Activated T-helper 17 cell treated with anti-CD3 and anti-CD28 coated beads, Interleukin-2, amount 50 U/mL, for 72 hours (primary cell): ENCODE measurements at places on chromosomes 1 and 21. TPM values are rescaled to one million over a fixed set of nuclear protein-coding genes. Genes with fewer than 3 reads are reported as not detected.

DNA sequence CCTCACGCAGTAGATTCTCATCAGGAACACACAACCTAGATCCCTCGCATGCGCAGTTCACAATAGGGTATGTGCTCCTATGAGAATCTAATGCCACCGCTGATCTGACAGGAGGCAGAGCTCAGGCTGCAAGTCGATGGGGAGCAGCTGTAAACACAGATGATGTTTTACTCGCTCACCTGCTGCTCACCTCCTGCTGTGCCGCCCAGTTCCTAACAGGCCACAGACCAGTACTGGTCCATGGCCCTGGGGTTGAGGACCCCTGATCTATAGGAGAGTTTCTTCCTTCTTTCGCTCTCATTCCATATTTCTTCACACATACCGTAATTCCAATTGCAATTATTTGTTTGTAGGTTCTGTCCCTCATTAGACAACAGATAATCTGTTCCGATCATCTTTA is 103.4 kb downstream of the CLEC20A start:
- H3K27ac ChIP-seq, result no peak overlapping the region
- H3K4me3 ChIP-seq, result no peak overlapping the region
- H3K36me3 ChIP-seq, result no peaks in the 10 kb centered on the region
- H3K27me3 ChIP-seq, result no peaks in the 10 kb centered on the region
- H3K4me1 ChIP-seq, result no peaks in the 10 kb centered on the region

DNA sequence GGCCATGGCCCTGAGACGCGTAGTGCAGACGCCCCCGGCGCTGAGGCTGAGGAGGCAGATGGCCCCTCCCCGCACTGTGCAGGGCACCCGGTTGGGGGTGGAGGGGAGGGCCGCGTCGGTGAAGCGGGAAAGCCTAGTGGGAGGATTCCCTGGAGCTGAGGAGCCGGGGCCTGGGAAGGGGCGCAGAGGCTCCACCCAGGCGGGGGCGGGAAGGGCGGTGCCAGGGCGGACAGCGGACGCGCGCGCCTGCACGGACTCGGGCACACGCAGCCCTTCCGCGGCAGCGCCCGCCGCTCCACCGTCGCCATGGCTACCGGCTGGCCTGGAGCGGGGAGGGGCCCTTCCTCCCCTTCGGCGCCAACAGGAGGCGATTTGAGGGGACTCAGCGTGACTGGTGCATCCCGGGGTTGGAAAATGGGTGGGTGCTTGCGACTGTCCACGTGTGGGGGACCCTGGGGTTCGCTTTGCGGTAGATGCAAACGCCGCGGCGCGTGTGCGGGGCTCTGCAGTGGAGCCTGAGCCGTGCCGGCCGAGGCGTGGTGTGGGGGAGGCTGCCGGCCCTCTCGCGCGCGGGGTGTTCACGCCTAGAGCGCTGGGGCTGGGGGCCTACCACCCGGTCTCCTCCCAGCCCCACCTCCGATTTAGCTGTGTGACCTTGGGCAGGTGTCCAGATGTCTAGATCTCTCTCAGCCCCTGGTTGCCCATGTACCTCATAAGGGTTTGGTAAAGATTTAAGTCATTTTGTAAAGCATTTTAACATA is 35.1 kb downstream of the PTPRF start:
- H3K27me3 ChIP-seq, result no peaks in the 10 kb centered on the region
- H3K27ac ChIP-seq, result peak overlapping the region; percentile 78
- peak; percentile 91 for ATAC-seq
- H3K4me1 ChIP-seq, result no peaks in the 10 kb centered on the region

GRCh38 chr1:97254731-97255463 is 533.3 kb downstream of the PTBP2 start:
- H3K4me1 ChIP-seq, result no peaks in the 10 kb centered on the region
- H3K27me3 ChIP-seq, result no peaks in the 10 kb centered on the region
- no peak overlapping the region for H3K27ac ChIP-seq
- peaks cover 10% of the 10 kb centered on the region for H3K36me3 ChIP-seq

DNA sequence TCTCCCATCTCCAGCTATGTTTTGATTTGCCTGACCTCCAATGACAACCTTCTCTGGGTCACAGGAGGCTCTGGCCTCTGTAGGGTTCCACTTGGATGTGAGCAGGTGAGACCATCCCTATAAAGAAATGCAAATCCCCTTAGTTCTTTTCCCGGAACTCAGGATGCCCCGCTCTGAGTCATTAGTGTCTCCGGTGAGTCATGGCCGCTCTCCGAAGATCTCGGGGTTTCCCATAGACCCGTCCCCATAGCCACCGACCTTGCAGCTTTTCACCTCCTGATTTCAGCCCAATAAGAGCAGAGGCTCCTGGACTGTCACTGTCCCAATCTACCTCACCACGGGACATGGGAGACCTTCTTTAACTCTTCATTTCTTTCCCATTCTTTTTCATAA is 98.2 kb downstream of the PGBD5 start:
- peaks cover 2% of the 10 kb centered on the region for H3K27me3 ChIP-seq
- H3K27ac ChIP-seq, result peak overlapping the region; percentile 60
- peak; percentile 93 for ATAC-seq
- H3K4me1 ChIP-seq, result peaks cover 10% of the 10 kb centered on the region
- peak overlapping the region; percentile 59 for H3K4me3 ChIP-seq
- no peaks in the 10 kb centered on the region for H3K36me3 ChIP-seq

GRCh38 chr1:94873520-94874351 is 53.2 kb downstream of the CNN3 start:
- H3K27me3 ChIP-seq, result peaks cover 9% of the 10 kb centered on the region
- H3K4me3 ChIP-seq, result no peak overlapping the region
- no peak overlapping the region for H3K27ac ChIP-seq
- no peak for ATAC-seq
- H3K36me3 ChIP-seq, result no peaks in the 10 kb centered on the region

- H3K4me1 ChIP-seq, result no peaks in the 10 kb centered on the region
- no peaks in the 10 kb centered on the region for H3K36me3 ChIP-seq
- no peak overlapping the region for H3K4me3 ChIP-seq
- no peak for ATAC-seq
Observed at GRCh38 chr1:224524679-224525078, 90.1 kb upstream of the WDR26 start.

GRCh38 chr1:165144757-165145397 is 211.6 kb downstream of the LMX1A start:
- H3K4me3 ChIP-seq, result no peak overlapping the region
- H3K4me1 ChIP-seq, result no peaks in the 10 kb centered on the region
- H3K27ac ChIP-seq, result no peak overlapping the region
- H3K27me3 ChIP-seq, result peaks cover 14% of the 10 kb centered on the region

- no peak overlapping the region for H3K4me3 ChIP-seq
- no peaks in the 10 kb centered on the region for H3K4me1 ChIP-seq
- H3K27ac ChIP-seq, result peak overlapping the region; percentile 46
- H3K36me3 ChIP-seq, result no peaks in the 10 kb centered on the region
Observed at GRCh38 chr1:39310015-39310414, 105.5 kb downstream of the MACF1 start.

DNA sequence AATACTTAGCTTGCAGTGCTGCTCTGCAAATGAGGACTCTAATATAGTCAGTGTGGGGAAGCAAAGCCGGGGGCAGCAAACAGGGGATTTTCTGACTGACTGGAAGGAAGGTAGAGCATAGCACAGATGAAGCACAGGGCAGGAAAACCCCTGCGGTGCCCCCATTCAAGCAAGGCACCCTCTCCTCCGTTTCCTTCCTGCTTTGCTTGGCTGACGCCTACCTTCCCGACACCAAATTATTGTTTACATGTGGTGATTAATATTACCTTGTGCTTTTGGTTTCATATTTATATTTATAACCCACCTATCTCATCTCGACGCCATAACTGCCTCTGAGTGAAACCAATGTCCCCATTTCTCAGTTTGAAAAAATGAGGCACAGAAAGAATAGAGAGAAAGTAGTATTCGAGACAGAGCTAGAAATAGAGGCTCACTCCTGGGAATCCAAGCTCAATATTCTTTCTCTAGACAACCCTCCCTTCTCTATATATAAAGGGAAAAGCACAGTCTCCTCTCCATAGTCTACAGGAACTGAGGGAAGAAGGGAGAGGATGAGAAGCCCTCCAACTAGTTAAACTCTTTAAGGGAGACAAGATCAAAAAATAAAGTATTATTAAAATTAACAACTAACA is 41.3 kb downstream of the PIK3C2B start:
- peaks cover 66% of the 10 kb centered on the region for H3K36me3 ChIP-seq
- H3K4me1 ChIP-seq, result peaks cover 35% of the 10 kb centered on the region
- ATAC-seq, result peak; percentile 95
- H3K27ac ChIP-seq, result peak overlapping the region; percentile 87

DNA sequence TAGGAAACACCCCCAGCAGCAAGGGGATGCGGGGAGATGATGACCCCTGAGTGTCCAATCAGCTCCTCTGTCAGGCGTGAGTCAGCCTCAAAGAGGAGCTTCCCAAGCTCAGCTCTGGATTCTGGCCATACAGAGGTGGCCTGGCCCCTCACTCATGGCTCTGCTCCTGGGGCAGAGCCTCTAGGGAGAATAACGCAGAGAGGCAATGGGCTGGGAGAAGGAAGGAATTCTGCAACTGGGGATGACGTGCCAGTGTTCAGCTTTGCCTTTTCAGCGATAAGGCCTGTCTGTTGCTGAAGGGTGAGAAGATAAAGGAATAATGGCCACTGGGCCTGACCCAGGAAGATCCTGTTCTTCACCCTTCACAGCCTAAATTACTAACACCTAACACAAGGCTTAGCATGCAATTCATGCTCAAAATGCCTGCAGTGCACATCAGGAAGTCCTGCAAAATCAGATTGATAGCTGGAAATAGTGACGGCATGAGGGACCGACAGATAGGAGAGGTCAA is 92.2 kb downstream of the TBX19 start:
- no peaks in the 10 kb centered on the region for H3K4me1 ChIP-seq
- no peaks in the 10 kb centered on the region for H3K27me3 ChIP-seq
- H3K27ac ChIP-seq, result no peak overlapping the region
- ATAC-seq, result no peak

DNA sequence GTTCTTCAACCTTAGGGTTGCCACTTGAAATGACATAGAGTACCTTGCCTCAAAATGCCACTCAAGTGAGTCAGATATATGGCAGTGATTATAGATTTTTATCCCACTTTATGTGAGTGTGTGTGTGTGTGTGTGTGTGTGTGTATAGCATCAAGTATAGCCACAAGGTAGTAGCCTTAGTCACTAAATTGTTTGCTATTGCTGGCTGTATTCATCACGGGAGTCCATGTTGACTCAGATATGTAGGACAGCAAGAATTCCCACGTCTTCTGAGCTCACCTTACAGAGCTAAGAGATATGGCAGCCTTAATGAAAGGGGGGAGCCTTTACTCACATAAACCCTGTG is 9.3 kb downstream of the ETS2 start:
- no peaks in the 10 kb centered on the region for H3K27me3 ChIP-seq
- peaks cover 17% of the 10 kb centered on the region for H3K4me1 ChIP-seq
- no peak overlapping the region for H3K4me3 ChIP-seq
- peaks cover 100% of the 10 kb centered on the region for H3K36me3 ChIP-seq
- peak overlapping the region; percentile 28 for H3K27ac ChIP-seq

DNA sequence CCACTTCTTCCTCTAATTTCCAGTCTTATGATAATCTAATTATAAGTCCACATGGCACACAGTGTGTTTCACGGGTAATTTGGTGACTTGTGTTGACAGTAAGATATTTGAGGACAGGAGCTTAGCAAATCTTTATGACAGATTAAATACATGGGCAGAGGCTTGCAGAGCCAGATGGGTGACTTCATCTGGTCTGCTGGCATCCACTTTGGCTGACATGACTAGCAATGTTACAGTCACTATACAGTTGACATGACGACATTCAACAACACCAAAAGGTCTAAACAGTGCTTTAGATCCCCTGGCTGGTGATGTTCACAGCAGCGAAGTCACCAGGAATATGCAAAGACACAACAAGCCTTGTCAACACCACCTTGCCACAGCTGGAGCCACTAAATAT is 147.2 kb downstream of the ETS2 start:
- no peaks in the 10 kb centered on the region for H3K36me3 ChIP-seq
- no peak overlapping the region for H3K27ac ChIP-seq
- no peaks in the 10 kb centered on the region for H3K4me1 ChIP-seq
- peaks cover 5% of the 10 kb centered on the region for H3K27me3 ChIP-seq
- H3K4me3 ChIP-seq, result no peak overlapping the region
- no peak for ATAC-seq

DNA sequence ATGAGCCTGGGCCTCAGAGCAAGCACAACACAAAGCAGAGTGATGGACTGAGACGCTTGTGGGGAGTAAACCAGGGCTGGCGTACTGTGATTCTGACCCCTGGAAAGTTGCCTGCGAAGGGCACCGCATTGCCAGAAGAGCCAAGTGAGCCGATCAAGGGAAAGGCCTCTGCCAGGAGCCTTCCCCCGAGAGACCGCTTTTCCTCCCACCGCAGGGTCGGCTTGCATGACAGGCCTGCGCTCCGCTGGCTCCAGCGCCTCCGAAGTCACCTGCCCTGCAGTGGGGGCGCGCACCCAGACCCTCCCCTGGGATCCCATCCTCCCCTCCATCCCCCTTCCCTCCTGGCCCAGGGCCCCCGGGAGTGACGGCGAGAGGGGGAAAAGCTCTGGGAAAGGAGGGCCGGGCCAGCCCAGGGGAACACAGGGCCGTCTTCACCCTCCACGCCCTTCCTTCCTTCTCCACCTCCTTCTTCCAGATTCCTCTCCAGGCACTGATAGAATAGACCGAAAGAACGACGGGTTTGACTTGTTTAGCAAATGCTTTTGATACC is 165.0 kb downstream of the TRIM33 start:
- H3K4me3 ChIP-seq, result peak overlapping the region; percentile 96
- H3K27me3 ChIP-seq, result no peaks in the 10 kb centered on the region
- peak overlapping the region; percentile 96 for H3K27ac ChIP-seq
- ATAC-seq, result peak; percentile 26

DNA sequence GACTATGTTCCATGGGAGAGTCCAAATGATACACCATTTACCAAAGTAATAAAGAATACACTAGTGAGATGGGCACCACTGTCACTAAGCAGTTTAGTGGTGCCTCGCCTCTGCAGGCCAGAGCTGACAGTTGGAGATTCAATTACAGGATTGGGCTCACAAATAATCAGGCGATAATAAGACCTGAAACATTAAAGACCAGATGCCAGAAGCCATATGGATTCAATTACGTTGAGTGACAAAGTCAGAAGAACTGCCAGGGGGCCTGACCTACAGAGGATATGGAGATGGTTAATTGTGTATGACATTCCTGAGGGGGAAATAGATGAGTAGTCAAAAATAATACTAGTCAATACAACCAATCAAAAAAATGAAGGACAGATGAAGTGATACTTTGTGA is 65.2 kb upstream of the ST6GALNAC5 start:
- H3K36me3 ChIP-seq, result no peaks in the 10 kb centered on the region
- no peak for ATAC-seq
- no peak overlapping the region for H3K27ac ChIP-seq
- peaks cover 4% of the 10 kb centered on the region for H3K27me3 ChIP-seq
- H3K4me1 ChIP-seq, result no peaks in the 10 kb centered on the region

- no peak overlapping the region for H3K27ac ChIP-seq
- no peaks in the 10 kb centered on the region for H3K27me3 ChIP-seq
- H3K4me3 ChIP-seq, result no peak overlapping the region
- H3K4me1 ChIP-seq, result no peaks in the 10 kb centered on the region
- H3K36me3 ChIP-seq, result no peaks in the 10 kb centered on the region
Observed at GRCh38 chr1:118154220-118154619, 30.8 kb downstream of the SPAG17 start.

GRCh38 chr1:231338270-231339128 is at the start of gene SPRTN:
SPRTN (plus strand) TSS chr1:231338293; CDS start chr1:231338384, 91 bp downstream.
- peaks cover 29% of the 10 kb centered on the region for H3K4me1 ChIP-seq
- H3K27ac ChIP-seq, result peak within 1 kb of the TSS; percentile 98
- peak; percentile 82 for ATAC-seq
- H3K36me3 ChIP-seq, result peaks cover 74% of the 10 kb centered on the region

GRCh38 chr1:202164271-202165037 is 4.1 kb upstream of the PTPN7 start:
- peak overlapping the region; percentile 100 for H3K27ac ChIP-seq
- H3K36me3 ChIP-seq, result peaks cover 17% of the 10 kb centered on the region
- peaks cover 18% of the 10 kb centered on the region for H3K4me1 ChIP-seq
- H3K4me3 ChIP-seq, result peak overlapping the region; percentile 100

The CHML gene
- total RNA-seq, result 8.9 TPM

The RNU11 gene
- not detected for total RNA-seq

The ICOSLG gene
- total RNA-seq, result 2.0 TPM

The TIAM1 gene
- total RNA-seq, result 63.4 TPM

The ZSCAN20 gene
- total RNA-seq, result 4.1 TPM

The FMO4 gene
- 2.7 TPM for total RNA-seq

The BSND gene
- 0.06 TPM for total RNA-seq

The C4BPA gene
- total RNA-seq, result not detected

The TTC24 gene
- not detected for total RNA-seq
